Esophagus mucosa (tissue), 1 donor: ENCODE measurements at places on chromosomes 16 and 17. TPM values are rescaled to one million over a fixed set of nuclear protein-coding genes. Genes with fewer than 3 reads are reported as not detected.

DNA sequence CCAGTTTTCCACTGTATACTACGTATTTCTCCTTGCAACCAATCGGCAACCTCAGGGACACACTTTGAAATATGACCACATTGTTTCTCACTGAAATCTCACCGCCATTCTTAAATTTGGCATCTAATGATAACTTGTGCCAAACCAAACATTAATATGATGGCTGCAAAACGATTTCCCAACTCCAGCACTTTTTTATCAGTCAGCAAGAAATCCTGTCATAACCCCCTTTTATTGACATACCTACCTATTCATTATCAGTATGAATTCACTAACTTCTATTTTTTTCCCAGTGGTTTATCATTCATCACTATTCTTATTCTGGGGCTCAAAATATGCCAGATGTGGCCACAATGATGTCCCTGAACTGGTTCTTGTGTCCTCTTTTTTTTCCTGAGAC is 15.8 kb downstream of the MBTD1 start:
- no peak for ATAC-seq

The RAB37 gene
- 0.96 TPM for total RNA-seq

- no peak for ATAC-seq
These were observed 455 bp downstream of the ATP1B2 start for GRCh38 chr17:7651097-7651664.

DNA sequence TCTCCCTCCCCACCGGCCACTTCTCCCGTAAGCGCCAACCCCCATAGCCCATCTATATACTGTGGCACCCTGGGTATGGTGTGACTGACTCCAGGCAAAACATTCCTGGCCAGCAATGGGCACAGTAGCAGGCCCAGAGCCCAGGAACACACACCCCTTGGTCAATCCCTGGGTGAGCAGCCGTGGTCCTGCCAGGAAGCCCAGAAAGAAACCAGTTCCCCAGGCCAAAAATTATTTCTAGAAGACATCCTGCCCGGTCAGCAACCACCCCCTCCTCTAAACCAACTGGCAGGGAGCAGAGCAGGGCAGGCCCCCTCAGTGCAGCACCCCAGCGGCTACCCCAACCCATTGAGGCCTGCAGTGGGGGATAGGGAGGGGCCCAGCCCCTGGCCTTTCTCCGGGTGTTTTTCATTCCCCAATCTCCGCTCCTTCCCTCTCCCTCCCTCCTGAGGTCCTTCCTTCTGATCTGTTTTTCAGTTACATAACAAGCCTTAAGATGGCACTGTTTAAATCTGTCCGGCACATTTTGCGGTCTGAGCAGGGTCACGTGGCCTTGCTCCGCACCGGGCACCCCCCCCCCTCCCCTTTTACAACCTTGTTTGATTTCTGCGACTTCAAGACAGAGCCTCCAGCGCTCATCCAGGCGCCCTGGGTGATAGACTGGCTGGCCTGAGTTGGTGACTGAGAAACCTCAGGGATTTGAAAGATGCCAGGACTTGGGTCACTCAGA is 2.0 kb downstream of the NPTX1 start:
- ATAC-seq = no peak

DNA sequence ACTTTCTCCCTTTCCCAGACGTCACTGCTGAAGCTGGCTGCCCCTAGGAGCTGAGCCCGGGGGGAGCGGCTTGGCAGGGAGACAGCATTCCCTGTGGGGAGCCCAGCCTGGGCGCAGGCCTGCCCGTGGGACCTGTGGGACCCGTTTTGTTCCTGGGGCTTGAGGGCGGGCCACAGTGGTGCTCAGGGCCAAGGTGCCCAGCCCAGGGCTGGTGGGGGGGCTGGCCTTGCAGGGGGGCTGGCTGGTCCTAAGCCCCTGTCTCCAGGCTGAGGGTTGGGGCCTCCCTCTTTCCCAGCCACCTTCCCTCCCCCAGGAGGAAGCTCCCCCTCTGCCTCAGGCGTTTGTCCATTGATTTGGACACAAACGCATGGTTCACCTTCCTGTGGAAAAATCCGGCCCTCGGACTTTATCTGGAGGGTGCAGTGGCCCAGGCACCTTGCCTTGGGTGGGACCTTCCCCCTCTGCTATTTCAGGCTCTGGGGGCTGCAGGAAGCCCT is 4.4 kb downstream of the NHERF2 start:
- peak; percentile 12 for ATAC-seq

- ATAC-seq = peak; percentile 38
These were observed 47.2 kb upstream of the ACSF3 start for GRCh38 chr16:89046491-89046890.

The CA7 gene
- total RNA-seq = not detected

- no peak for ATAC-seq
These were observed 129.8 kb downstream of the OR1D5 start for GRCh38 chr17:2933606-2934005.

The MT1E gene
- total RNA-seq = 98.8 TPM

DNA sequence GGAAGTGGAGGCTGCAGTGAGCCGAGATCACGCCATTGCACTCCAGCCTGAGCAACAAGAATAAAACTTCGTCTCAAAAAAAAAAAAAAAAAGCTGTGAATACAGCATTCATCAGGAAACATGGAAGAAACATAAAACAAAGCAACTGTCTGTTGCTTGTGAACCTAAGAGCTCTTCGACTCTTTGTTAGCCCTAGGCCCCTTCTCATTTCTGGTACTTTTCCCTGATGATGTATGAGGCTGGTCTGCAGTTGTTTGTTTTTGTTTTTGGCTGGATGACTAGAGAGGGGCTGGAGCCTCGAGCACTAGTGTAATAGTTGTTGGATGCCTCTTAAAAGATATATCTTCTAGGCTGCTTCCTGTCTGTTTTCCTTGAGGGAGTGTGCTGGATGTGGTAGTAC is 113.5 kb downstream of the MAP2K6 start:
- ATAC-seq = no peak

GRCh38 chr17:82218349-82219075 is 5.9 kb upstream of the CCDC57 start:
- no peak for ATAC-seq

DNA sequence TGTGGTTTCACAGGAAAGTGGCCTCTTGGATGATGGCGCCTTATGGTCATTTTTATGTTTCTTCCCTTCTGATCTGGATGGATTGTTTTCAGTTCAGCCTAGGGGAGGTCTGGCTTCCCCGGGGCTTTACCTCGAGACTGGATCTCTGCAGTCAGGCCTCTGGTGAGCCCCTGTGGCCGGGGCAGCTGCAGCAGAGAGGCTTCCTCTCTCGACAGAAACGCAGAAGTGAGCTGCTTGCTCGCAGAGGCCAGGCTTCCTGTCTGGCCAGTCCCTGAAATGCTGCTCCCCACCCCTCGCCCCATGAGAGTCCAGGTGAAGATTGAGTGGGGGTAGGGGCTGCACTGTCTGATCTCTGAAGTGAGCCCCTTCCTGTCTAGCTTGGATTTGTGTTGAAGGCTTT is 44.0 kb downstream of the PLCG2 start:
- peak; percentile 36 for ATAC-seq

DNA sequence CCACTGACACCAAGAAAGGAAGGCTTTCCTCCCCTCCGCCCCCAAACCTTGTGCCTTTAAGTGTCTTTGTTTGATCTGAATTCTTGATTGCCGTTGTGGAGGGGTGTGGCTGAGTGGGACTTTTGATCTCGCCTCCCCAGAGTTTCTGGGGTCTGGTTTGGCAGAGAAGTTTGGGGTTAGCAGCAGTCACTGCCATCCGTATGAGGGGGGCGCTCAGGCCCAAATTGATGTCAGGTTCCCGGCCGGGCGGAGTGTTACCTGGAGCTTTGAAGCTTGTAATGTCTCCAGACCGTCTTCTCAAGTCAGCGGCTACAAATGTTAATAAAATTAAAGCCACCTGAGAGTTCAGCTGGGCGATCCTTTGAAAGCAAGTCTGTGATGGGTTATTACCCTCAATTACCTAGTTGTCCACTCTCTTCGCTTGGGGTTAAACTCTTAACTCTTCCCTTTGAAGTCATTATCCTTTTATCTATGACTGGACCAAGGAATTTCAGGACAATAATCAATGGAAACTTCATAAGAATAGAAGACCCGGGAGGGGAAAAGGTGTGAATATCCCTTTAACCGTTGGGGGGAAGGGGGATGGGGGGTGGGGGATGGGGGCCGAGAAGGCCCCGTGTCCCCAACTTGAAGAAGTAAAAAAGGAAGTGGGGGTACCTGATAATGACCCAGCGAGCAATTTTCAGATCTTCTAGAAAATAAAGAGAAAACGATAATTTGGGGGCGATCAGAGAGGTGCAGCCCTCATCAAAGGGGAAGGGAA is 31.8 kb upstream of the AXIN2 start:
- no peak for ATAC-seq

DNA sequence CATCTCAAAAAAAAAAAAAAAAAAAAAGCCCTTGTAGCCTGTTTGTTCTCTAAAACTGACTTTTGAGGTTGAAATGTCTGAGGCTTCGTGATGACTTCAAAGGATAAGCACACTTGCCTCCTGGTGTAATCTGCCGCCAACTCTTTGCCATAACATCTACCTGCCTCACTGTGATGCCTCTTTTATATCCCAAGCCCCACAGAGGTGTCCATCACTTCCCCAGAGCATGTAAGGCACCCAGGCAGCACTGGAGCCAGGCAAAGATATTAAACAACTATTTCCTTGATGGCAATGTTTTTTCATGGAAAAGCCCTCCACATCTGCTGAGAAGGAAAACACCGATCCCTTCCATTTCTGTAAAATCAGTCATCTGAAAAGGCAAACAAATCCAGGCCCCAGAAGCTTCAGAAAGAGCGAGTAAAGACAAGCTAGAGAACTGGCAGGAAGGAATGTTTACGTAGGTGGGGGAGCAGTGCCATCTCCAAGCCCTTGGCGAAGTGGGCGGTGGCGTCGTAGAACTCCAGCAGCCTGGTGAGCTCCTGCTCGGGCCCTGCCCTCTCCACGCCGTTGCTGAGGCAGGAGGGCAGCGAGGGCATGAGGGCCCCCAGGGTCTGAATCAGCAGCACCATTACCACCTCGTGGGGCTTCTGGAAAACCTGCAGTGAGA is 28.6 kb downstream of the COG7 start:
- peak; percentile 86 for ATAC-seq

The XYLT1 gene
- total RNA-seq = 11.0 TPM

- no peak for ATAC-seq
These were observed 5.8 kb upstream of the ZDHHC7 start for GRCh38 chr16:85017151-85017550.

- ATAC-seq = no peak
These were observed 70.6 kb downstream of the KATNIP start for GRCh38 chr16:27620541-27620940.

DNA sequence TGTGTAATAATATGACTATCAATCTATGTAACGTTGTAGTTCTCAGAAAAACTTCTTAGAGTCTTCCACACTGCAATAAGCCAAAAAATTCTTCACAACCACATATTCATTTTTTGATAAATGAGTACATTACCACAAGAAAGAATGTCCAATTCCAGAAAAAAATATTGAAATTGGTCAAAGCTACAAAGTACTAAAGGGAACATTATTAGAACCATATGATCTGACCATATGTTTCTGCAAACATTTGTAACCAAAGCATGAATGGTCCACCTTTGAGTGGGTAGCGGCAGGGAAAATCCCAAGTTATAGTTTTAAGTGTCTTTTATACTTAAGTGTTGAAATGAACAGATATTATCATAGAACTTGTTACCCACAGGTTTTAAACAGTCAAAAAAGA is 71.7 kb upstream of the NACA2 start:
- ATAC-seq = no peak

DNA sequence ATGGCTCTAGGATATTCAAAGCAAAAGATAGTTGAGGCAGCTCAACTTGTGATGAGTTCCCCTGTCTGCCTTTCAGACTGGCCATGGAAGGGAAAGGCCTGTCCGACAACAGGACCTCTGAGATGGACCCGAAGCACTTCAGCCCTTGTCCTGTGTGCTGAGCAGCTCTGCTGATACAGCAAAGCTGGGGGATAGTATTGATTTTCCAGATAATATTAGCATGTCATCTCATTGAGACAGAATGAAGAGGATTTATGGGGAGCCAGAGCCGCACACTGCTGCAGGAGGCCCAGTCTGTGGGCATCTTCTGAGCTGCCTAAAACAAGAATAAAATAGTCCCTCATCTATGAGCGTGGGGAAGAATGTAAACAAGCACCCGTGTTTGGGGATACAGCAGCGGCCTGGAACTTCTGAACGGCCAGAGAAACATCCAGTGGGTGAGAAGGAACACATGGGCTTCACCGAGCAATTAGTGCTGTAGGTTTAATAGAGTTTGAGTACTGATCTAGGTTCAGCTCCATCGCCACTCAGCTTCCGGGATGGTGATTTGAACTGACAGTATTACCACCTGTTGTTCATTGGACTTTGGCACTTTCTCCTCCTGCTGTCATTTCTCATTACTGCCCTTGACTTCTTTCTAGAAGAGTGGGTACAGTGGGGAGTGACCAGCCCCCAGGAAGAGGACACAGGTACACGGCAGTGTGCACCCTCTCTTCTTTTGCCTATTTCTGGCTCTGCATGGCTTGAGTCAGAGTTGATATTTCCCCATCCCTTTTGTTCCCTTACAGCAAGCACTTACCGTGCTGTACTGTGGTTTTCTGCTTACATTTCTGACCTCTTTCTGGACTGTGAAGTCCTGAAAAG is 96.5 kb upstream of the TBX2 start:
- no peak for ATAC-seq

GRCh38 chr16:55706739-55707384 is 51.1 kb downstream of the SLC6A2 start:
- ATAC-seq = no peak
